ENCODE measurements at places on chromosomes 12 and 14.

GRCh38 chr12:28017873-28018255, 45.3 kb upstream of the PTHLH start:
- no peak for DNase-seq

- no peak for DNase-seq
These were observed 58.6 kb downstream of the R3HDM2 start for GRCh38 chr12:57372233-57372632.

- no peak for DNase-seq
These were observed 17.0 kb downstream of the CLEC14A start for GRCh38 chr14:38238878-38239277.

GRCh38 chr12:31488737-31489338, 102.1 kb downstream of the DENND5B start:
- DNase-seq, result no peak

DNA sequence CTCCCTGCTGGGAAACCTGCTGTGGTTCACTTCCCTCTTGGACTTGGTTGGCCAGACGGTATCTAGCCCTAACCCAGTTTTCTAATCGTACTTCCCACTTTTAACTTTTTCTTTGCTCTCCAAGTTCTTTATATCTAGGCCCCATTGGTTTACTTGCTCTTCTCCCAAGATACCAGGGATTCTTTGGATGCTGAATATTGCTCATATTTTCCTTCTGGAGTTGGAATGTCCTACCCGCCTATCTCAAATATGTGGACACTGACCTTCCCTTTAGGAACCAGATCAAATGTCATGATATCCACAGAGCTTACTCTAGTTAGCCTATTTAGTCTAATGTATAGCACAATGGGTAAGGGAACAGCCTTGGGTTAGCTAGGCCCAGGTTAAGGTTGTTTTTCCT, 228.6 kb downstream of the DACT1 start:
- no peak for DNase-seq

DNA sequence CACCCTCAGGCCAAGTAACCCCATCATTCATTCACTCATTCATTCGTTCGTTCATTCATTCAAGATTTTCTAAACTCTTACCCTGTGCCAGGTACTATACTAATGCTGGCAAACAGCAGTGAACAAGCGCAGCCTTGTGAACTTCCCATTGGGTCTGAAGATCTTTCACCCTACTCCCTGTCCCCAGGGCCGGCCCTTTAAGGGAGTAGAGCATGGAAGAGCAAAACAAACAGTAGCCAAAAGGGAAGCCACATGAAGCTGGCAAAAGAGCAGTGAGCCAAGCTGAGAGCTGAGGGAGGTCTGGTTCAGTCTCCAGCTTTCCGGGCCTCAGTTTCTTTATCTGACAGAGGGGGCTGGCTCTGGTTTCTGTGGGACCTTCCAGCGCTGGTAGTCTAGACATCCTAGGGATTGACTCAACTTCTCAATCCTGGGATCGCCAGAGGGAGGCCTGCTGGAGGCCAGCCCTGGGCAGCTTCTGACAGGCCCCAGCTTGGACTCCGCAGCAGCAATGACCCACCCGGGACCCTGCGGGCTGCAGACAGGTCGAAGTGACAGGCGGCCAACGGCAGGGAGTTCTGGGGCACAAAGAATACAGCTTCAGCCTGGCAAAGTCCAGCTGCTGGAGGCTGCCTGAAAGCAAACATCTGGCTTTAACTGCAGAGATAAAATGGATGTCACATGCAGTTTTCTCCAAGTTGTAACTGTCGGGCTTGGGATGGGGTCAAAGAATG, 27.1 kb downstream of the ACTN1 start:
- no peak for DNase-seq

- no peak for DNase-seq
These were observed 48.8 kb downstream of the BICDL1 start for GRCh38 chr12:120037851-120038250.

- peak; percentile 48 for DNase-seq
These were observed 38.6 kb upstream of the ACSS3 start for GRCh38 chr12:81039231-81039630.

DNA sequence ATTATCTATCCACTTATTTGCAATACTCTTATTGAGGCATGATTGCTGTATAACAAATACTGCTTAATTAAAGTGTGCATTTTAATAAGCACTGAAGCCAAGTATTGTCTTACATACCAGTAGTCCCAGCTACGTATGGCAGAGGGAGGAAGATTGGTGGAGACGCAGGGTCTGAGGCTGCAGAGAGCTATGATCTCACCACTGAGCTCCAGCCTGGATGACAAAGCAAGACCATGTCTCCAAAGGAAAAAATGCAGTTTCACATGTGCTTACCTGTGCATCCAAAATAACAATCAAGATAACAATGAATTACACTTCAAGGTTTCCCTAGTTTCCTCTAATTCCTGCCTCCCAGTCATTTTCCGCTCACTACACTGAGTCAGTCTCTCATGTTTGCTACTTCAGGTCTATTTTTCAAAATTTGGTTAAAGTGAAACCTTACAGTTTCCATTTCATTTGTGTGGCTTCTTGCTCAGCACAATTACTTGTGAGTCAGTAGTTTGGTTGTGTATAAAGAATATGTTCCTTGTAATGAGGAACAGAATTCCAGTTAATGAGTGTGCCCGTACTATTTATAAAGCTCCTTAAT, 1250.1 kb downstream of the TMEM121 start:
- DNase-seq, result no peak

GRCh38 chr12:96427269-96427729, 27.1 kb upstream of the CDK17 start:
- DNase-seq, result peak; percentile 96
